ENCODE measurements at places on chromosomes 11 and 22.
A peak's percentile ranks its signal among the peaks of the same experiment; 100 is the strongest.

DNA sequence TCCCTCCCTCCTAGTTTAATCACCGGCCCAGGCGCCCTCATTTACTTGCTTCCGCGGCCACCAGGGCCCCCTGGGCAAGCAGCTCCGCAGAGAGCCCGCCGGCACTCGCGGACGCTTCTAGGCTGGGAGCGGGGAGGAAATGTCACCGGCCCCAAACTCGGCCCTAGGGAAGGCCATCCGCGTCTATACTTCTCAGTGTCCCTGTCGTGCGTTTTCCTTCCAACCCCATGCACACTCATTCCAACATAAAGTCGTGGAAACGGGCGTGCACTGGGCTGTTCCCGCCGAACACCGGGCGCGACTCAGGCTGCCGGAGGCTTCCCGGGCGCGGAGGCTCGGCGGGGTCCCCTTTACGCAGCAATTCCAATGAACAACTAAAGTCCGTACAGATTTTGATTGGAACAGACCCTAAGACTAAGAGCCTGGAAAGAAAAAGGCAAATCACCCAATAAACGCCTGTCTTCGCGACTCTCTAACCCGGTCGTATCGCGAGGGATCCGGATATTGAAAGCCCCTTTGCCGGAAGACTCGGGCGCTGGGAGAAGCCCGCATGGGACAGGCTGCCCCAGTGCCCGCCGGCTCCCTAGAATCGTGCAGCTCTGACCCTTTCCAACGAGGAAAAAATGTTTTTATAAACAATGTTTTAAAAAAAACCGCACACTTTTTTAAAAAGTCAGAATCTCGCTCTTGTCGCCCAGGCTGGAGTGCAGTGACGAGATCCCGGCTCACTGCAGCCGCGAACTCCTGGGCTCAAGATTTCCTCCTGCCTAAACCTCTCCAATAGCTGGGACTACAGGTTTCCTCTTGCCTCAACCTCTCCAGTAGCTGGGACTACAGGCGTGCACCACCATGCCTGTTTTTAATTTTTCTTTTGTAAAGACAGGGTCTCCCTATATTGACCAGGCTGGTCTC, 1.3 kb upstream of the BARX2 start:
- DNase-seq, result no peak

DNA sequence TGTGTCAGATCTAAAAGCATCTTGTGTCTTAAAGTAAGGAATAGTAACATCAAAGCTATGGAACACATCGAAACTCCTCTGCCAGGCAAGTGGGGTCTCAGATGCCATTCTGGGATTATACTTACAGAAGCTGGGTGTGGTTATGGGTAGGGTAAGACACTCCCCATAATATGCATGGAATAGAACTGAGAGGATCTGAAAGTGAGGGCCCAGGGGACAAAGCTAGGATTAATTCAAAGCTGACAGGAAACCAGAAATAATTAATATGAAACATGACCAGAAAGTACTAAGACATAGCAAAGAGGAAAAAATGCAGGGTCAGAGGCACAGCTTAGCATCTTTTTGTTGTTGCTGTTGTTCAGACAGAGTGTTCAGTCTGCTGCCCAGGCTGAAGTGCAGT, 40.2 kb upstream of the EED start:
- DNase-seq, result no peak

- no peak for DNase-seq
Measured at GRCh38 chr11:110407315-110407714, 22.4 kb upstream of the FDX1 start.

DNA sequence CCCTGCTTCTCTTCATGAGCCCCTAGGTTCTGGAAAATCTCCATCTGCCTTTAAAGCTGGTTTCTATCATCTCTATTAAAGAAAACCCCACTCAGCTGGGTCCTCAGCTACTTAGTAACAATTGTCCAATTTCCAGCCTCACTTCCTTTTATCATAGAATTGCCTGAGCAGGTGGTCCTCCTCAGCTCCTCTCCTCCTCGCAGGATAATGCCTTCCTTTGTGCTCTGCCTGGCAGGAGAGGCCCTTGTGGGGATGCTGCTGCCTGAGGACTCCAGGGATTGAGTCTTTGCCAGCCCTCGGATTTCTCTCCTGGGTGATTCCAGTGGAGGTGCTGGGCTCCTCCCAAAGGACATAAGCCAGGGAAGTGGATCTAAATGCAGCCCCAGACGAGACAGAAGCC, 448.3 kb downstream of the INSC start:
- no peak for DNase-seq

- peak; percentile 46 for DNase-seq
Measured at GRCh38 chr11:46247659-46248058, 29.8 kb upstream of the CREB3L1 start.

DNA sequence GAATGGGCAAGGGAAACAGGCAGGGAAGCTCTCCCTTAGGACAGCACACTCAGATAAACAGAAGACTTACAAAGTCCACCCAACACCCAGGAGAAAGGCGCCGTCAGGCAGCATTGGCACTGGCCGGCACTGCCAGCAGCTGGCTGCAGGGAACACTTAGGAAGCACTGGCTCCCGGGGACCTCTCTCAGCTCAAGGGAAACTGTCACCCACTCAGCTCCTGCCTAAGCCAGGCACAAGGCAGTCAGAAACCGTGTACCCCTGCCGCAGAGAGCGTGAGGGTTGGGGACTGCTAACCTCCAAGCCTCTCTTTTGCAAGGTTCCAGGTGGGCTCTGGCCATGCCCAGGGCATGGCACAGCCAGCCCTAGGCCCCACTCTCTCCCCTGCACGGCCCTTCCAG, 64.7 kb downstream of the DGCR2 start:
- no peak for DNase-seq

- no peak for DNase-seq
Measured at GRCh38 chr11:84812471-84812969, 814.6 kb downstream of the DLG2 start.

DNA sequence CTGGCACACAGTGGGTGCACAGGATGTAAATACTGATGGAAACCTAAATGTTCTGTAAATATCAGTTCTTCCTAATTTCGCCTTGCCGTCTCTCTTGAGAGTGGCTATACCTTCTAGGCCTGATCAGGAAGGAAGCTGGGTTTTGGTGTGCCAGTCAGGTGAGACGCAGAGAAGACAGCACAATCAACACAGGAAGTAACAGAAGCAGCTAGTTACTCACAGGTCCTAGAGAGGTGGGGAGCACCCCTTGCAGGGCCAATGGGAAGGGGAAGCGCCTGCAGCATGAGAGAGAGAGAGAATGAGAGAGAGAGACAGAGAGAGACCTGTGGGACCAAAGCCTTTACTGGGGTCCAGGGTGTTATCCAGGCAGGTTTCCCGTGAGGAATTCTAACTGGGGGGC, 80.8 kb downstream of the FBLN1 start:
- DNase-seq, result no peak

GRCh38 chr11:87255589-87255988, 217.9 kb downstream of the TMEM135 start:
- DNase-seq, result no peak

GRCh38 chr11:2846056-2846455, 39.5 kb downstream of the CDKN1C start:
- DNase-seq, result no peak

DNA sequence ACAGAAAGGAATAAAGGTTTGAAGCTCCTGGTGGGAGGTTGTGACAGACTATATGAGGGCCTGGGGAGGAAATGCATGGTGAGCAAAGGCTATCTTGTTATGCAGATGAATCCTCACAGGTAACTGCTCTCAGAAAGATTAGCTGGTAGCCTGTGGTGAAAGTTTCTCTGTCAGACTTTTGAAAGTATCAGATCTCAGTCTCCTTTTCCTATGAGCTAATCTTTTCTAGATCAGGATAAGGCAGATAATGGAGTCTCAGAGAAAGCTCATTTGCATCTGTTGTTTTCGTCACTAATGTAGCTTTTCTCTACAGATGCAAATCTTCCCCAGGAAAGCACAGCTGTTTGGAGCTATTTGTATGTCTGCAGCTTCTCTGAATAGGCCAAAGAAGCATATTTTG, 21.0 kb upstream of the OR6X1 start:
- DNase-seq, result no peak

GRCh38 chr22:49664371-49664881, 163.2 kb downstream of the BRD1 start:
- DNase-seq, result no peak

- DNase-seq, result no peak
Measured at GRCh38 chr11:110071197-110071596, 22.0 kb upstream of the ZC3H12C start.

DNA sequence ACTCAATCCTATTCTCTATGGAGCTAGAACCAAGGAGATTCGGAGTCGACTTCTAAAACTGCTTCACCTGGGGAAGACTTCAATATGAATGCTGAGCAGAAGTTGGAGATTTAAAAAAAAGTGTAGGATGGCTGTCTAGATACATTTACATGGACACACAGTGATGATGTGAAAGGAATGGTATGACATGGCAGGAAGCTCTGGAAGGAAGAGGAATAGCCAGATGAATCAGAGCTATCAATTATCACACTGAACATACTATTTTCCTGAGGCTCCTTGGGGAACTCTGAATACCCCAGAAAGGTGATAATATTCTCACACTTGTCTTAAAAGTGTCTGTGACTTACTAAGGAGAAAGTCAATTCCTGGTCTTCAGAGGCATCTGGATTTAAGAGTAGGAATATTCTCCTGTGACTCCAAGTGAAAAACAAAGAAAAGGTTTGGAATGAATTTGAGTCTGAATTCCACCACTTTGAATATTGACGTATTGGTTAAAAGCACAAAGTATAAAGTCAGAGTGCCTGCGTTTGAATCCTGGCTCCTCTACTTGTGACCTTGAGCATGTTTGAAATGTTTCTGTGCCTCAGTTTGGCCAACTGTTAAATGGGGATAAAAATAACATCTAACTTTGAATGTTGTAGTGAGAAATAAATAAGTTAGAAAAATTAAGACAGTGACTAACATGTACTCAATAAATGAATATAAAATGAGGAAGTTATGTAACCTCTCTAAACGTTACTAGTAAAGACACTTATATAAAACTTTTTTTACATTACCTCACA, 1.3 kb downstream of the OR52D1 start:
- DNase-seq, result no peak

GRCh38 chr11:129929721-129930120, 34.3 kb upstream of the NFRKB start:
- no peak for DNase-seq

DNA sequence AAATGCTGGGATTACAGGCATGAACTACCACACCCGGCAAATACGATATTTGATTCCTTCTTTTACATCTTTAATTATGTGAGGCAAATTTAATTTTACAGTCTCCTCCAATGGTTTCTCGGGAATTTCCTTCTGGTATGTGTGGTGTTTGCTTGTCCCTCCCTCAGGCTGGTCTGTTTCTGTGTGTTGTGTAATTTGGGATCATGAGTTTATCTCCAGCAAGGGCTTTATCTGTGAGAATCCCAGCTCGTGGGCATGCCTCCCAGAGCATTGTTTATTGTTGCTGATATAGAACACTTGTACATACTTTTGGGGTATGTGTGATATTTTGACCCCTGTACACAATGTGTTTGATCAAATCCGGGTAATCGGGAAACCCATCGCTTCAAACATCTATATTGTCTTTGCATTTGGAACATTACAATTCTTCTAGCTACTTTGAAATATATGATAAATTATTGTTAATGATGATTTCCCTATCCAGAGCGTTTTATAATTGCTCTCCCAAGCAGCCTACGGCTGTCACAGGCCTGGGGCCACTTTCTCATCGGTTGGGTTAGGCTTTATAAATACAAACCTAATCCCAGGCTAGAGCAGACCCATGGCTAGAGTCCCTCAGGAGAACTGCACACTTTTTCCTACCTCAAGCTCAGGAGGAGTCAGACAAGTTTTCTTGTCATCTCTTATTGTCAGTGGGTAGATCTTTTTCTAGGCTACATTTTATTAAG, 15.0 kb upstream of the PRR5 start:
- no peak for DNase-seq

- DNase-seq, result no peak
Measured at GRCh38 chr11:116232364-116232828, 540.4 kb downstream of the BUD13 start.

DNA sequence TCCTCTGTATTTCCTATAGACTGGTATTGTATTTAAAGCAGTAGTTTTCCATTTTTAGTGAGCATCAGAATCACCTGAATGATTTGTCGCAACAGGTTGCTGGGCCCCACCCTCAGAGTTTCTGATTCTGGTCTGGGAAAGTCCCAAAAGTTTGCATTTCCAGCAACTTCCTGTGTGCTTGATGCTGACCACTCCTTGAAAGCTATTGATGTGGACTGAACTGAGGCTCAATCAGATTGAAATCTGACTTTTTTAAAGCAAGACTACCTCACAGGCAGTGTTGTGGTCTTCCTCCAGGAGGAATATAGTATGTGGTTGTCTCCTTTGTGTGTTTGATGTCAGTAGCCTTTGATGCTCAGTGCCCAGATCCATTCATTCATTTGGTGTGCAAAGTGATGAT, 17.2 kb upstream of the MPZL2 start:
- DNase-seq, result no peak

DNA sequence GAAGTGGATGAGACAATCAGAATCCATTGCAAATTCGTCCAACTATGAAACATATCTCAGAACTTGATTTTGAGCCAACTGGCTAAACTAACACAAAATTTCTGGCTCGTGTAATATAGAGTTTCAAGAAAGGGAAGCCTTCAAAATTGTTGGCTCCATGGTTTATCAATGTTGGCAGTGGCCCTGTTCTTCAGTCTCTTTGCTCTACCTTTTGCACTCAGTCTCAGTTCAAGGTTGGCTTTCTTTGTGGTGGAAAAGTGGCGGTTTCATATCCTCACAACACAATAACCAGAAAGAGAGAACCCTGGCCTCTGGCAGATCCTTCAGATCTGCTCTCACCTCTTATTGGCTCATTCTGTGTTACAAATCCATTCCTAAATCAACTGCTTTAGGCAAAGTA, 473.8 kb upstream of the API5 start:
- DNase-seq, result no peak

GRCh38 chr22:44118645-44119315, 61.9 kb upstream of the PARVG start:
- DNase-seq, result no peak

DNA sequence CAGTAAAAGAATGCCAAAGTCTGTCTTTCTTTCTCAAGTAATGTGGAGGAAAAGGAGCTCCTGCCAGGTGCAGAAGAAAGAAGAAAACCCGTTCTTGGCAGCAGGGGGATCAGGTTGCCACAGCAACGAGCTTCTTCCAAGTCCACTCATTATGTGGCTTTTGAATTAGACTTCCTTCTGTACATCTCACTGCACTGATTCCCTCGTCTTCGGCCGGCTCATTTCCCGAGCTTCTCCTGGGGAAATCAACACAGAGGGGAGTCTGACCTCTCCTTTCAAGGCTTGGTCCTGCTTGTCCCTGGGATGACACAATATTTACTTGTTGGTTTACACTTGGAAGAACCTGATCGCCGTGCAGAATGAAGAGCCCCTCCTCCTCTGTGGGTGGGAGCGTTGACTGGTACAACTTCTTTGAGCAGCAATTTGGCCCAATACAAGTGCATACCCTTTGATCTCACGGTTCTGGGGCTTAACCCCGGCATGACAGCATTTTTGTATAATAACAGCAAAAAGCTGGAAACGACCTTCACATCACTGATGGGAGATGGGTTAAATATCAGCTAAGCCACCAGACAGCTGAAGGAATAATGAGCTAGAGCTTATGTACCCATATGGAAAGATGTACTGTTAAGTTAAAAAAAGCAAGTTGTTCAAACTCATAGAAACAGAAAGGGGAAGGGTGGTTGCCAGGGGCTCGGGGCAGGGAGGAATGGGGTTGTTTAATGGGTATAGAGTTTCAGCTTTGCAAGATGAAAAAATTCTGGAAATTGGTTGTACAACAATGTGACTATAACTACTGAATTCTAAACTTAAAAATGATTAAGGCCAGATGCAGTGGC, 35.4 kb downstream of the MCHR1 start:
- DNase-seq, result no peak

GRCh38 chr11:124310721-124311120, 3.0 kb downstream of the OR8D1 start:
- no peak for DNase-seq
